ENCODE measurements at places on chromosomes 7 and 10.

DNA sequence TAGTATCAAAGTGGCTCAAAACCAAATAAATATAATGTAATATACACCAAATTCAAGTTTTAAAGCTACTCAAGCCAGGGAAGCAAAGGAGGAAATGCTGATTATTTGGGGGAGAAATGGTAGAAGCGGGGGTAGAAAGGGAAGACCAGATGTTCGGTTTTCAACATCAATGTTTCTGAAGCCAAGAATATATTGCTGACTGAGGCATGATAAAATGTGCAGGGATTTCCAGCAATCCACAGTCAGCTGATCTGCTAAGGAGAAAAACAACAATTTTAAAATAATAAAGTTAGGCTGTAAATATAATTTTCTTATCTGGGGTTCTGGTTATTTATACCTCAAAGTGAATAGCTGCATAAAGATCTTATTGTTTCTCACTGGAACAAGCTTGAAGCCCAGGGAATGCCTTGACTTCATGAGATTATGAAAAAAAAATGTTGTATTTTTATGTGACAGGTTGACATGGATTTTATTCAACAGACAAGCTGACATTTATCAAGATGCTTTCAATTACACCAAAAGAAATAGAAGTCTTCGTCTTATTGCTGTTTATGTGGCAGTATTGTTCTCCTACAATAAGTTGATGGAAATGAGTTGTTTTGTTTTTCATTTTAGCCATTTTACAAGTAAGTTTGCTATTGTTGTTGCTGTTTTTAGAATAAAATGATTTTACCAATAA is 28.6 kb upstream of the BMPER start:
- peak; percentile 83 for DNase-seq

- DNase-seq: peak; percentile 59
Observed at GRCh38 chr7:104005197-104005596, 15.7 kb upstream of the RELN start.

GRCh38 chr7:5195157-5195556 is 5.1 kb downstream of the WIPI2 start:
- no peak for DNase-seq

- peak; percentile 89 for DNase-seq
Observed at GRCh38 chr7:32204361-32205018, 134.3 kb upstream of the PDE1C start.

- no peak for DNase-seq
Observed at GRCh38 chr7:2438186-2438585, 34.8 kb downstream of the CHST12 start.

DNA sequence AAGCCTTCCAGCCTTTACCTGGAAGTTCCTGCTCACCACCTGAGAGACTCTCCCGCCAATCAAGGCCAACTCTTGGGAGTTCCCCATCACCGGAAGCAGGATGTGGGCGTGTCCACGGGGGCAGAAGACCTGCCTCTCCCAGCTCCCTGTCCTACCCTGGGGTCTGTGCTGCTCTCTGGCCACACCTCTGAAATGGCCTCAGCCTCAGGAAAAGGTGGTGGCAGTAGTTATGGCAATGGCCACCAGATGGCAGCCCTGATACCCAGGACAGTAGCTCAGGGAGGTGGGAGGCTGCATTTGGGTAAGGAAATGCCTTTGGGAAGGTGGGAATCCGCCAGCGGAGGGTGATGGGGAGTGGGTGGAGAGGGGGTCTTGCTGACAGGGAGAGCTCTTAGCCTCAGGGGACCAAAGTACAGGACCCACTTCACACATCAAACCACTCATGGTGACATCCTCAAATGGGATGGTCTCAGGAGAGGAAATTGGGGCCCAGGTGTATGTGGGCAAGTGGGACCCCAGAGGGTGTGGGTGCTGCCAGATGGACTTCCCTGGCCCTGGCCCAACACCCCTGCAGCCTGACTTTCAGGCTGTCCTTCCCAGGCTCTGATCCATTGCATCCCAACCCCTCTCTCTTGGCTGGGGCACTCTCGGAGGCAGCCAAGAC is 33.9 kb downstream of the KAZALD1 start:
- DNase-seq: peak; percentile 63

DNA sequence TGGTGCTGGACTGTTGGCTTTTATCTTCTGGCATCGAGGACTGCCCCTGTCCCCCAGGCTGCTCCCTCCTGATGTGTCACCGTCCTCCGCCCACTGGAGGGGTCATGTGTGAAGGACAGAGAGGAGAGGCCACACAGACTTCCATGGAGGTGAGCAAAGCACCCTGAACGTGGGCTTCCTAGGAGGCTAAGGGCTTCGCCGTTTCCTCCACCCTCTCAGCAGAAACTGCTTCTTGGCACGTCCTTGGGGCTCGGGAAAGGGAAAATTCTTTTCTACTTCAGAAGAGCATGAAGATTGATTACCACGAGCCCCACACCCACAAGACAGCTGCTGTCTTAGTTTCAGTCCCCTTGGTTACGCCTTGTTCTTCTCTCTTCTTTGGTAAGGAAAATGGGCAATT is 218.2 kb downstream of the CCDC3 start:
- DNase-seq: no peak

- no peak for DNase-seq
Observed at GRCh38 chr7:71682841-71683781, 551.2 kb downstream of the GALNT17 start.

DNA sequence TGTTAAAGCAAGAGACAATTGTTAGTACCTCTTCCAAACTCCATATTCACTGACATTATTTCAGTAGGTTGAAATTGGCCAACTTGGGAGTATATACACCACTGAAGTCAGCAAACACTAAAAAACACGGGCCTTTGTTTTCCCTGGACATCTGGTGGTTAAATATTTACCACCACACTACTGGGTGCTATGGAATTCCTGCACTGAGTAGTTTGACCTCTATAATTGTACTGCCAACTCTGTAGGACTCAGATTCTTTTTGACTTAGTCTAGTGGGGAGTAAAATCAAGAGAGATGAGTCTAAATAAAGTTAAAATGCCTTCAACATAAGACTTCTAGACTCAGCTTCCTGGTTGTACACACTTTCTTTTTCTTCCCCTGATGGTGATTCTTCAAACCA is 41.3 kb upstream of the TES start:
- peak; percentile 74 for DNase-seq

DNA sequence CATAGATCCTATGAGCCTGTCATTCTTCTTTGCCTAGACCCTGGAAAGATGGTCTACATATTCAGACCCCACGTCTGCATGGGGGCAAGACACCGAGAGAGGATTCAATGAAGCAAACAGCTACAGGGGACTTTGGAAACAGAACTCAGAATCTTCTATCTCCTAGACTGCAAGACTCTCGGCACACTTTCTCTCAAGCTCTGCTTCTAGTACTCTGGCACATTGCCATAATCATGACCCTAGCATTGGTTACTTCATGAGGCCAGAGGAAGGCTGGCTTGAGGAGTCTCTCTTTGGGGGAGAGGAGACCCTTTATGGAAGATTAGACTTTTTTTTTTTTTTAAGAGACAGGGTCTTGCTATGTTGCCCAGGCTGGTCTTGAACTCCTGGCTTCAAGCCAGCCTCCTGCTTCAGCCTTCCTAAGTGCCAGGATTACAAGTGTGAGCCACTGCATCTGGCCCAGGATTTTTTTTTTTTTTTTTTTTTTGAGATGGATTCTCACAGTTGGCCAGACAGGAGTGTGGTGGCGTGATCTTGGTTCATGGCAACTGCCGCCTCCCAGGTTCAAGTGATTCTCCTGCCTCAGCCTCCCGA is 20.7 kb downstream of the CCDC3 start:
- no peak for DNase-seq

DNA sequence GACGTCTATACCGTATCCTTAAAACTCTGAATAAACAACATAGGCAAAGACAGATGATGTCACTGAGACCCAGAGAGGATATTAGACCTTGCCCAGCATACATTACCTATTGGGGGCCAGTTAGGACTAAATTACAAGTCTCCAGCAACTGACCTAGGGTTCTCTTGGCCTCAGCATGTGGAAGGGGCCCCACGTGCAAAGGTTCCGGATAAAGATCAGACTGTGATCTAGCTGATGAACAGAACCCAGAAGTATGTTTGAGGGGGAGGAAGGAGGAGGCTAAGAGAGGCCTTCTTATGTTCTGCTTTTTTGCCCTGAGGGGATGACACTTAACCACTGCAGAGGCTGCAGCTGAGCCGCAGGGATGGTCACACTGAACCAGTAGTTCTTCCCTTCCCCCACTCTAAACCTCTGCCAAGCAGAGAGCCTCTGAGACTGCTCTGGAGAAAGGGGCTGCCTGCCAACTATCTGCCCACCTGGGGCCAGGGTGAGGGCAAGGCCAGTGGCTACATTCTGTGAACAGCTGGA is 24.0 kb upstream of the KMT2C start:
- DNase-seq: no peak

- DNase-seq: no peak
Observed at GRCh38 chr7:130150587-130150986, 54.6 kb downstream of the TMEM209 start.

- peak; percentile 58 for DNase-seq
Observed at GRCh38 chr10:19412531-19412930, 363.9 kb downstream of the MALRD1 start.

DNA sequence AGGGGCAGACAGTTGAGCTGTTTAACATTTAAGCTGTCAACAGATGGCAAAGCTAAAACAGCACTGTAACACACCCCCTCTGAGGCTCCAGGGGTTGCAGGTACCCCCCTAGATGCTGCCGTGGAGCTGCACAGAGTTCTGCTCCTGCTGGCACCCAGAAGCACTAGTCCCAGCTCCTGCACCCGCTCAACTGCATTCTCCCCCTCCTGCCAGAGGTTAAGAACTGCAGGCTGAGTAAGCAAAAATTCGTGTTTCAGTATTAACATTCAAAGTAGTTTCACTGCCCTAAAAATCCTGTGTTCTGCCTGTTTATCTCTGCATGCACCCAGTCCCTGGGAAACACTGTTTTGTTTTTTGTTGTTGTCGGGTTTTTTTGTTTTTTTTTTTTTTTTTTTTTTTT is 790.8 kb upstream of the KCND2 start:
- peak; percentile 46 for DNase-seq

DNA sequence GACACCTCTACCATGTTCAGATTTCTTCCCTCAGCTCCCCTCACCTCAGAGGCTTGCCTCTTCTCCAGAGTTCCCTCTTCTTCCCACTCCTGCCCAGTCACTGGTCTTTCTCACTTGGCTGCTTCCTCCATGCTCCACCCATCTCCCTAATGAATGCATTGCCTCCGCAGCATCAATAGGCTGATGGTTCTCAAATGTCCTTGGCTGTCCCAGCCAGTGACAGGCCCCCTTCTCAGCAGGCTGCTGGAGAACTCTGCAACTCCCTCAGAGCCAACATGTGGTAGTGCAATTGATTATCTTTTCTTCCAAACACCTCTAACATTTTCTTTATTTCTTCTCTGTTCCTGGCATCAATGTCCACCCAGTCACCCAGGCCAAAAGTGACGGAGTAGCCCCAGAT is 218.2 kb downstream of the RELN start:
- no peak for DNase-seq

Measured in cardiac fibroblast (primary cell).